ENCODE measurements at places on chromosomes 2 and 18.
A peak's percentile ranks its signal among the peaks of the same experiment; 100 is the strongest.

DNA sequence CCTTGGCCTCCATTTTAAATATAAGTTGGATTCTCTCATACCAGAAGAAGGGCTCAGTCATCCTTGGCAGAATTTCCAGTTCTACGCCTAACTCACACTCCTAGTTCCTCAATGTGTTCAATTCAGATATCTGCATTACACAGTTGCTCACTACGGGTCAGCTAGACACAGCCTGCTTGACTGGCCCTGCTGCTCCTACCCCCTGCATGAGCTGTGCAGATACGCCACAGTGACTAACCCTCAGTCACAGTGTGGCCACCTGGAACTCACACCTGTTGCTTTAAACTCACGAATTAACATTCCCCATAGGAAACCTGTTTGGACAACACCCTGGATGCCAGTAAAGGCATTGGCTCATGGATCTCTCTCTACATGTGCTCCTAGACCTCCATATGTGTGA lies 429.6 kb downstream of the NCKAP5 start:
- no peak for DNase-seq

- no peak for DNase-seq
Measured at GRCh38 chr2:172137109-172137508, 34.4 kb upstream of the DLX2 start.

DNA sequence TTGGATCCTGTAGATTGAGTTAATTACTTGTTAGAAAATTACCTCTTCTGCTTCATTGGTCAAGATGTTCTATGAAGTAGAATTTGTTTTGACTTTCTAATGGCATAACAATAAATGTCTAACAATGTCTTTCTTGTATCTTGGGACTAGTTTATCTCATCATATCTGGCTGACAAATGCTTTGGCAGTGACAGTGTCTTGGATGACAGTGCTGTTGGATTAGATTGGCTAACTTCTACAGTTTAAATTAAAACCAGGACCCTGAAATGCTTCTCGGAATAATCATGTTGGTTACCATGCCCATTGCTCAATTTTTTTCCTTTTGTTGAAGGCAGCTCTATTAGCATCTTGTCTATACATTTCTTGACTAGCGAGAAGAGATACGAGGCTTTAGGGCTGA lies 176.9 kb downstream of the PARD3B start:
- no peak for DNase-seq

- DNase-seq: peak; percentile 24
Measured at GRCh38 chr2:23199115-23199918, 185.7 kb upstream of the KLHL29 start.

DNA sequence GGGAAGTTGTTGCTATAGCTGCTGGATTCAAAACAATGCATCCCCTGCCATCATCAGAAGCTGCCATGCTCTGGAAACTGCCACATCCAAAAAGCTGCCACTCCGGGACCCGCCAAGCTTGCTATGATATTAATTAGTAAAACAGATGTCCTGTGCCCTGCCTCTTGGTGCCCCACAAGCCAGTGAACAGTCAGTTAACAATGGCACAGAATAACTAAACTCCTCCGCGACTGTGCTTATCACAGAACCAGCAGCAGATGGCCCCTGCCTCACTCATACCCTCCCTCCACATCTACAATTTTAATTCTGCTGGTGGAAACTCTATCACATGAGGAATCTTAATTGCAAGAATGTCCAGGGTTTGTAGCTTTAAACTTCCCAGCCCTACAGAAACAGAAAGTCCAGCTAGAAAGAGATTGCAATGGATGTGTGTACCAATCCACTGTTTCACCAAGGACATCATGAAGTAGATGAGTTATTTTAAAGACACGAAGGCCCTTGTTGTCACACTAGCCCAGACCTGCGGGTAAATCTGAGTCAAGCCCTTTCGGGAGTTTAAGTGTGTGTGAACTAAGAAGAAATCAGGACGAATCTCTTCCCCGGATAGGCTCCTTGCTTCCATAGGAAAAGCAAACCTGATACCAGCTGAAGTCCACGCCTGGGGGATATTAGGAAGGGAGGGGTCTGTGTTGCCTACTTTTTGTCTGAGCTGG lies 7.4 kb upstream of the ACYP2 start:
- DNase-seq: peak; percentile 88

DNA sequence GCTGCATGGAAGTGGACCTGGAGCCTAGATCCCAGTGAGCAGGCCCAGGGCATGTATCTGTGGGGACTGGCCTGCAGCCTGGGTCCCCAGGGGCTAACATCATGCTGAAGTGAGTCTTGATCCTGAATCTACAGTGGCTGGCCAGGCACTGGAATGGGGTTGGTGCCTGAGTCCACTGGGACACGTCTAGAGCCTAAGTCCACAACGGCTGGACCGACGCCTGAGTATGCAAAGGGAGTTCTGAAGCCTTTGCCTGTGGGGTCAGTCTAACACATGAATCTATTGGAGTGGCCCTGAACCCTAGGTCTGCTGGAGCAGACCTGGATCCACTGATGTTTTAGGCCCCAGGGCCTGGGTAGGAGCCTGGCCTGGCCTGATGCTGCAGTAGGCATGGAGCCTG lies 665.5 kb downstream of the DCDC2C start:
- no peak for DNase-seq

DNA sequence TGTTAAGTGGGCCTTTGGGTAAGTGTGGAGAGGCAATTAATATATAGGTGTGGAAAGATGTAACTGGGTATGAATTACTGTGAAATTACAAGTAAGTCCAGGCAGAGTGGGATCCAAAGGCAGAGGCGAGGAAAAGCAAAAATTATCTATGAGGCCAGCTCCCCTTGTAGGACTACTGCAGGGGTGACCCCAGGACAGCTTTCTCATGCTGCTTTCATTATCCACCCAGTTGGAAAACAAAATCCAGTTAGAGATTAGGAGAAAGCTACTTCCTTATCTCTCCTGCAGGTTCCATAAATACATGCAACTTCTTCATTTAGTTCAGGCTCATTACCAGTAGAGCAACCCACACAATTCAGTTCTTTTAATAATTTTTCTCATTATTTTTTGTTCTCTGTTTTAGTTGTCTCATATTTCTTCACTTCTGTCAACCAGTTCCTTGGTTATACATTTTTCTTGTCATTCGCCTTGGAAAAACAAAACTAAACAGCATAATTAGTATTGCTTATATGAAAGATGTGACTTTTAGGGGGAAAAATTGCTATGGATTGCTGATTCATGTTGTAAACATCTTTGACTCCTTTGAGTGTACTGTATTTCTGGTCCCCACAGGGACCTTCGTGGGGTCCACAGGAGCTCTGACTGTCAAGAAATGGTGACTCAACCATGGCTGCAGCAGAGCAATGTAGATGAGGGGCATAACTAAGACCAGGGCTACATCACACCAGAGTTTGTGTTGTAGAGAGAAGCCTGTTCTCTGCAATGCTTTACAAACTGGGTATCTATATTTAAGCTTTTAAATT lies 110.4 kb upstream of the PARD3B start:
- DNase-seq: no peak

DNA sequence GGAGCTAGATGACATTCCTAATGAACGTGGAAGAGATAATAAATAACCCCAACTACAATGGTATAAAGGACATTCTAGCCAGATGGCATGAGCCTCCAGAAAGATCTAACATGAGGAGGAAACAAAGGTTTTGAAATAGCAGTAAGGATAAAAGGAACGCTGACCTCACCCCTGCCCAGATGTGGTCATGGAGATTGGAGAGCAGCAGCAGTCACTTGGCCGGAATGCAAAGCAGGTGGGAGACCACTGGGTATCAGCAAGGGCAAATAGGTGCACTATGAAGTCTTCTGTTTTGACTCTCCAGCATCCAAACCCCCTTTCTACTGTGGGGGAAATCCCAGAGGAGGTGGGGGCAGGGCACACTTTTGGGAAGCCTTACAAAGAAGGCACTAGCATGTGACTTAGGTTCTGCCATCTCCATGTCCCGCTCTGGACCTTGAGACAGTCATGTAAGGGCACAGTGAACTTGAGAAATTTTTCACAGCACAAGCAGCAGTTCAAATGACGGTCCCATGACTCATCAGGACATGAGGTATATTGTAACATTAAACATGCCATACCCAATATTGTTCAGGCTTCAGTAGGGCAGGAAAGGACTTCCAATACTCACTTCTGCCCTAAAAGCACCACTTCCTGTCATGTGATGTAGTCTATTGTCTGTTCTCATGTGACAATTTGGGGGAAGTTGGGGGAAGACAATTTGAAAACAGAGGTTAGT lies 55.2 kb downstream of the METTL4 start:
- no peak for DNase-seq
